GM12891 (cell line): ENCODE measurements at places on chromosomes 5 and 9.

- DNase-seq, result peak; percentile 42
Measured at GRCh38 chr5:14143841-14144585, 871 bp downstream of the TRIO start.

DNA sequence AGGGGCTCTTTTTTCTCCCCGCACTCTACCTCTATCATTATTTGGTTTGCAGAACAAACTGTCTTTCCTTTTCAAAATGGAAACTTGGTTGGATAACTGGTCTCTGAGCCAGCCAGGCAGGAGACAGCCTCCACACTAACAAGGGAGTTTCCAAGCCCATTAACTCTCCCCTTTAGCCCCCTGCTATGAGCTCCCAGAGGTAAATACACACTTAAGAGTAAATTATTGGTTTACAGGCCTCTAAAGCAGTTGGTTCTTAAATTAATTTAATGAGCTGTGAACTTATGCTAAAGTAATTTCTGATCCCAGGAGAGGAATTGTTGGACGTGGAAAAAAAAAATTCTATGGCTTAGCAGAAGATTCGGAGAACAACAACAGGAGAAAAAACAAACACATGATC lies 30.3 kb downstream of the EPB41L4A start:
- no peak for DNase-seq

- no peak for DNase-seq
Measured at GRCh38 chr5:159906943-159907342, 9.3 kb upstream of the ADRA1B start.

GRCh38 chr9:20597862-20598261 lies 24.4 kb downstream of the MLLT3 start:
- no peak for DNase-seq

DNA sequence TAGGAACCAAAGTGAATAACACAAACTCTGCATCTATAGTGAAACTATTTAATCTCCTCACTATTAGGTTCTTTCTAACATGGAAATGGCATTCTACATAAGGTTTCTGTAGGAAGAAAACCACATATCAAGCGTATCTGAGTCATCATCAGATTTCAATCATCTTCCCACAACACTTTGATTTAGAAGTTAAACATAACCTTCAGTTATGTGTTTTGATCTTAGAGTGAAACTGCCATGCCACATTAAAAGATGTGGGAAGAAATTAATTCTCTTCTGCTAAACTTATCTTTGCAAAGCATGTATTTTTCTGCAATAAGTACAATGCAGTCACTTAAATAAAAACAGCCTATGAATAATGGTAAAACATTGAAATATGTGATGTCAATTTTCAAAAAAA lies 55.0 kb downstream of the MEF2C start:
- DNase-seq, result no peak

GRCh38 chr5:72246954-72247442 lies 73.0 kb downstream of the MRPS27 start:
- DNase-seq, result no peak

DNA sequence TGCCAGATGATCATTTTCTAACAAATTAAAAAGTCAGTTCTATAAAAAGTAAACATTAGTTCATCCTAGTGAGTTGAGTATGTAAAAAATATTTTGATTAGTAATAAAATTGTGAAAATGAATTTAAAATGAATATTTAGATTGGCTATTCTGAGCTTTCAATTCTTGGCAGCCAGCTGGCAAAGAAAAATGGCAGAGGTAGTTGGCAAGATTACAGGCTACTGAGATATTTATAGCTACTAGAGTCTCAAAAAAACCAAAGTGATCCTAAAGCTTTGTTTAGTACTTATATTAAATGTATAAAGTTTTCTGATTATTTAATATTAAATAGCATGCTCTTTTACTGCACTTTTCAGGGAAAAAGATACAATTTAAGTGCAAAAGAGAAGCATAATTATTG lies 25.0 kb downstream of the SGTB start:
- DNase-seq, result no peak

- DNase-seq, result peak; percentile 29
Measured at GRCh38 chr5:116454417-116454927, 120.2 kb downstream of the SEMA6A start.

GRCh38 chr5:6115852-6116251 lies 262.5 kb downstream of the MED10 start:
- no peak for DNase-seq

DNA sequence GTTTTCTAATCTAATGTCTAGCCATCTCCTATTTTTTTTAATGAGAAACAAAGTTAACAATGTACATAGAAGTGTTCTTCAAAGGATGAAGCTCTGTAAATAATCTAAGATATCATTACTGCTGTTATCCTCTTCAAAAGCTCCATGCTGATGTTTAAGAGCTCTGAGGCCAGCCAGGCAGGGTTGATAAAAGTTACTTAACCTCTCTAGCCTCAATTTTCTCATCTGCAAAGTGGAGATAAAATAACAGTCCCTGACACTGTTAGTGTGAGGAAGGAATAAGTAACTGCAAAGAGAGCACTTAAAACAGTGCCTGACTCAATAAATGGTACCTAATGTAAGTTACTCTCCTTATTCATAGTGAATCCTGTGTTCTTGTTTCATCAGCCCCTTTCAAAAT lies 60.1 kb downstream of the LHFPL2 start:
- DNase-seq, result no peak

GRCh38 chr5:36145311-36145710 lies 6.4 kb downstream of the LMBRD2 start:
- no peak for DNase-seq

- no peak for DNase-seq
Measured at GRCh38 chr9:12718482-12719026, 25.4 kb downstream of the TYRP1 start.

- peak; percentile 65 for DNase-seq
Measured at GRCh38 chr9:98118640-98119601, at the start of gene TRIM14. Gene TRIM14, minus strand, starts transcription at chr9:98119222. Its CDS starts 34 bp downstream, at chr9:98119188.

DNA sequence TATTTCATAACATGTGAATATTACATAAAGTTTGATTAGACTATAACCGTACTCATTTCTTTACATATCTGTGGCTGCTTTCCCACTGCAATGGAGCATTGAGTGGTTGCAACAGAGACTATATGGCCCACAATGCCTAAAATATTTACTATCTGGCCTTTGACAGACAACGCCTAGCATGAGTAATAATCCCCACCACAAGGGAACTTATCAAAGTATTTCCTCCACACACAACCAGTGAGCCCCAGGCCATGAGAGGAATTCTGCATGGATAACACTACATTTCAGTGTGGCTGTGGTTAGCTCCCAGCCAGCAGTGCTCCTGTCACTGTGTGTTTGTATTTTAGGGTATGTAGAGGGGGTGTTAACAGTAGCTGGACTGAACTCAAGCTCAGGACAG lies 54.8 kb downstream of the FAM81B start:
- DNase-seq, result no peak

- DNase-seq, result no peak
Measured at GRCh38 chr5:168772316-168772961, 193.3 kb upstream of the PANK3 start.

GRCh38 chr5:38709678-38710306 lies 136.0 kb upstream of the OSMR start:
- no peak for DNase-seq

GRCh38 chr5:42940853-42941252 lies 99.3 kb downstream of the ANXA2R start:
- no peak for DNase-seq

DNA sequence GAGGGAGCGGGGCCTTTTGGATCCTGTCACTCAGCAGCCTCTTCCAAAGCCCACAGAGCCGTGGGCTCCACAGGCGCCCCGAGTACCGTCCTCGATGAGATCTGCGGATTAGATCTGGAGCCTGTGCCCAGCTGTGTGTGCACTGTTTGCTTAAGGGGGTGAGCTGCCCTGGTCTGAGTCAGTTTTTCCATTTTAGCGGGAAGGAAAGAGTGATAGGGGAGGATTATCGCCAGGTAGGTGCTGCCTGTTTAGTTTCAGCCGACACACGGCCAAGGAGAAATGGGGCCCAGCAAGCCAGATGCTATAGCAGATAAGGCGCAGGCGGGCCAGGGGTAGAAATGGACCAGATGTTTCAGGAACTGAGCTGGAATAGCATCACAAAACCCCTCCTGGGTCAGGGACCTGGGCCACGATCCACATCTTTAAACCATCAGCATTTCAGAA lies 18.1 kb downstream of the COL5A1 start:
- DNase-seq, result no peak

DNA sequence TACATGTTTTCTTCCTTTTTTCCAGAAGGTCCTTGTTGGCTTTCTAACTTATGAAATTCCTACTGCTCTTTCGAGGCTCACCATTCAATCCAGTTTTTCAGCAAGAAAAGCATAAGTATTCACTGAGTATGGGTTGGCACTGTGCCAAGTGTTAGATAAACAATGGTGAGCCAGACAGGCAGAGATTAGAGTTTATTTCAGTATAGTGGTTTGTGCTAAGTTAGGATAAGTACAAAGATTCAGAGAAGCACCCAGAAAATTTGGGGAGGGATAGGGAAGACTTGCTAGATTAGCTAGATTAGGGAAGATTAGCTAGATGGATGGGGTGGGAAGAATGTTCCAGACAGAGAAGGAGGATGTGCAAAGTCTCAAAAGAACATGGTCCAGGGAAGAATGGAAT lies 122.9 kb downstream of the OXCT1 start:
- no peak for DNase-seq

DNA sequence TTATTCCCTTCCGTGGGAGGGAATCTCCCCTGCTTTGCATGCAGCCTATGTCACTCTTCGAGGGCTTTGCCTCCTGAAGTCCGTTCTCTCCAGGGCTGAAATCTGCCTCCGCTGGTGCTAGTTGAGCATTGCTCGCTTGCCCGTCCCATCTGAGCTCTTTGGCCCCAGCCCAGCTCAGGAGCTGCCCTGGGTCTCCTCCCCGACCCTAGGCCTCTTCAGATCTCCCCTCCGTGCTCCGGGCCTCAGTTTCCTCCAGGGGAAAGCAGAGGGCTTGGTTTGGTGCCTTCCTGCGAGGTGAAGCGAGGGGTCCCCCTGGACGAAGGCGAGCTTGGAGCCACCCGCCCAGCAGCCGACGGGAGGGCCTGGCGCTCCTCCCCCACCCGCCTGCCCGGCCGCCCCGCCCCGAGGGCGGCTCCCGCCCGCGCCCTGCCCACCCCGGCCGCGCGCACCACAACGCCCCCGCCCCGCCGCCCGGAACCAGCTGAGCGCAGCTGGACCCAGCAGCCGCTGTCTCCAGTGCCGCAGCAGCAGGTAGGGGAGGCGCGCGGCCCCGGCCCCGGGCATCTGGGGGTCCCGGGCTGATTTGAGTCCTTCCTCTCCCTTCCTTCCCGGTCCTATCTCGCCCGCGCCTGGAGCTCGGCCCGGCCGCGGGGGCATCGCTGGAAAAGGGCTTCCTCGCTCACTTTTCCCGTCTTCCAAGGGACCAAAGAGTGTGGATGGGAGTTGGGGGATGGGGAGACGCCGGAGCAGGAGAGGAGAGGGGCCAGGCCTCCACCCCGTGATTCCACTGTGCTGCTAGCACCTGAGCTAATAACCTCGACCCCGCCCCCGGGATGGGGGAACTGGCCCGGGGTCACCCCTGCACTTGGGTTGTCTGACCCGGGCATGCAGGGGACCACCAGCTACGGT lies at the start of gene GSN:
Gene GSN (plus strand): TSS at position 474 of the 909 bp plus-strand sequence. CDS start 33,810 bp downstream, outside the sequence.
- DNase-seq, result peak; percentile 75

DNA sequence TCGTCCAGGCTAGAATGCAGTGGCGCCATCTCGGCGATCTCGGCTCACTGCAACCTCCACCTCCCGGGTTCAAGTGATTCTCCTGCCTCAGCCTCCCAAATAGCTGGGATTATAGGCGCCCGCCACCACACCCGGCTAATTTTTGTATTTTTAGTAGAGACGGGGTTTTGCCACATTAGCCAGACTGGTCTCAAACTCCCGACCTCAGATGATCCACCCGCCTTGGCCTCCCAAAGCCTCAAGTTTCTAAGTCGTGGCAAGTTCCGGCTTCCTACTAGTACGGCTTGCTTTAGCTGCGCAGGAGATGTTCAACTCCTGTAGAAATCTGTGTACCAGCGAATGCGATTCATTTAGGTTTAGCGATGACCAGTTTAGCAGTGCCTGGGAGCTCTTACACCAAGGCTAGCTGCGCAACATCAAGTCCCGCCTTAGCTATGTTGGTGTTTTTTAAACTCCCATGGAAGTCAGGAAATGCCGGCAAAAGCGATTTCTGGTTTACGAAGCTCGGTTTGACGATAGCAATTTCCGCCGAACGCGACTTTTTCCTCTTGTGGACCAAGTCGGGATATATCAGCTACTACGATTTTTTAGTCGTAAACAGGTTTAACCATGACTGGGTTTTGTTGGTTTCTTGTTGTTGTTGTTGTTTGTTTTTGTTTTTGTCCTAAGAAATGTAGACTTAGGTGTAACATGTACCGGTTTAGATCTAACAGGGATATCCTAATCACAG lies 46.4 kb downstream of the ANXA2R start:
- no peak for DNase-seq

GRCh38 chr5:107413754-107414153 lies 257.0 kb downstream of the EFNA5 start:
- DNase-seq, result no peak

DNA sequence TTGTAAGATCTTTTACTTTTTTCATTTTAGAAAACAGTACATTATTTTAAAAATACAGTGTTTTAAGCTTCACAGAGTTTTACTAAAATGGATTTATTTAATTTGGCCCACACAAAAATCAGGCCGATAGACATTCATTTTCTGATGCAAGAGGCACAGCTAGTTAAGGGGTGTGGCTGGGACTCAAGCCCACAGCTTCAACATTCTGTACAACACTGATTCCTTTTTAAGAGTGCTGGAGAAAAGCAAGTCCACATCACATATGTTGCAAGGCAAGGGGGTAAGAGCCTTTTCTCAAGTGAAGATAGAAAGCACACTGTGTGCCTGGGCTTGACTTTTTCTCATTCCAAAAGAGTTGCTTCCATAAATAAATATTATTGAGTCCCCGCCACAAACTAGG lies 195.9 kb downstream of the RFK start:
- DNase-seq, result no peak

DNA sequence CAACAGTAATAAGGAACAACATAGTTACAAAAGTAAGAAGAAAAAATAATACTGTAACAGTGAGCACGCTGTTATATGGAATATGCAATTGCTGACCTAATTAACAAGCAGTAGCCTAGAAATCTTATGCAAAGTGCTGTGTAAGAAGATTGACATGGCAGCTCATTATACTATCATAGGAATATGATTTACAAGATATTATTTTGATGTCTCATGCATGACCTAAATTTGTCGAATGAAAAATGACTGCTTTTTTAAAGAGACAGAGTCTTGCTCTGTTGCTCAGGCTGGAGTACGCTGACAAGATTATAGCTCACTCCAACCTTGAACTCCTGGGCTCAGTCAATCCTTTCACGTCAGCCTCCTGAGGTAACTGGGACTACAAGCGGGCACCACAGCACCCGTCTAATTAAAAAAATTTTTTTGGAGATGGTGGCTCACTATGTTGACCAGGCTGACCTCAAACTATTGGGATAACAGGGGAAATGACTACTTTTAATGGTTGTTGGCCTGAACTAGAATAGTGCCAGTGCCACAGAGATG lies 10.5 kb downstream of the RAD23B start:
- no peak for DNase-seq

- no peak for DNase-seq
Measured at GRCh38 chr5:136133922-136134379, 1.3 kb downstream of the SMAD5 start.

GRCh38 chr9:38208206-38208901 lies 139.3 kb upstream of the SHB start:
- DNase-seq, result no peak

- DNase-seq, result no peak
Measured at GRCh38 chr5:83548581-83548980, 77.0 kb downstream of the VCAN start.
